Hypothalamus (tissue), 51 donors: ENCODE measurements at places on chromosomes 12 and 14.

DNA sequence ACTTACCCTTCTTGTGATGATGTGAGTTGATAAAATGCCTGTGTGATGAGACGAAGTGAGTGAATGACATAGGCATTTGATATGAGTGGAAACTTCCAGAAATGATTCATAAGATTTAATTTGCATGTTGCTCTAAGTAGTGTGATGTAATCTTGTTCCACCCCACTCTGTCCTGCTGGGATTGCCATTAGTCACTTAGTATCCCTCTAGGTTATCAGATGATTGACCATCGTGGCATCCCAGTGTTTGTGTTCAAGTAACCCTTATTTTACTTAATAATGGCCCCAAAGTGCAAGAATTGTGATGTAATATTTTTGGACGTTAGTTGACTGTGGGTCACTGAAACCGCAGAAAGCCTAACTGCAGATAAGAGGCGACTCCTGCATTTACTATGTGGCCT, 214.4 kb upstream of the DIO2 start:
- DNase-seq: no peak

GRCh38 chr12:113329022-113329790, 5.7 kb downstream of the SLC8B1 start:
- DNase-seq: no peak

DNA sequence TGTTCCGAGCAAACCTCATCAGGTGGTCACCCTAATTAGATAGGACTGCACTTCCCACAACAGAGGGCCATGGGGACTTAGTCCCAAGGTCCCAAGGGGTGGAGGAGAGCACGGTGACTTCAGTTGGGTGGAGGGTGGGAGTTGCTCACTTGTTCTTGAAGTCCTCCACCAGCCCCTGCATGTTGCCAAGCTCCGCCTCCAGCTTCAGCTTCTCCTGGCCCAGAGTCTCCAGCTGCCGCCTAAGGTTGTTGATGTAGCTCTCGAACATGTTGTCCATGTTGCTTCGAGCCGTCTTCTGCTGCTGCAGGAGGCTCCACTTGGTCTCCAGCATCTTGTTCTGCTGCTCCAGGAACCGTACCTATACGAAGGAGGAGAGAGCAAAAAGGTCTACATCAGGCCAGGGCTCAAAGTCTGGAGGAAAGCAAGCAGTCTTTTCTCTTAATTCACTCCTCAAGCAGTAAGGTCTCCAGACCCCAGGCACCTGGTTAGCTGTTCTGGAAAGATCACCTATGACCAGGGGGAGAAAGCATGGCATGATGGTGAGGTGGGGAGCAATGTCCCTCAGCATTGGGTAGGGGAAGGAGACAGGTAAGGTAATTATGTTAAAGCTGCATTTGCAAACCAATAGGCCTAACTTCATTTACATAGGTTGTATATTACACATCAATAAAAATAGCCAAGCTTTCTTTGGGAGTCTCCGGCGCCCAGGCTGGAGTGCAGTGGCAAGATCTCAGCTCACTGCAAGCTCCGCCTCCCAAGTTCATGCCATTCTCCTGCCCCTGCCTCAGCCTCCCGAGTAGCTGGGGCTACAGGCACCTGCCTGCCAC, 2.9 kb downstream of the KRT8 start:
- DNase-seq: no peak

DNA sequence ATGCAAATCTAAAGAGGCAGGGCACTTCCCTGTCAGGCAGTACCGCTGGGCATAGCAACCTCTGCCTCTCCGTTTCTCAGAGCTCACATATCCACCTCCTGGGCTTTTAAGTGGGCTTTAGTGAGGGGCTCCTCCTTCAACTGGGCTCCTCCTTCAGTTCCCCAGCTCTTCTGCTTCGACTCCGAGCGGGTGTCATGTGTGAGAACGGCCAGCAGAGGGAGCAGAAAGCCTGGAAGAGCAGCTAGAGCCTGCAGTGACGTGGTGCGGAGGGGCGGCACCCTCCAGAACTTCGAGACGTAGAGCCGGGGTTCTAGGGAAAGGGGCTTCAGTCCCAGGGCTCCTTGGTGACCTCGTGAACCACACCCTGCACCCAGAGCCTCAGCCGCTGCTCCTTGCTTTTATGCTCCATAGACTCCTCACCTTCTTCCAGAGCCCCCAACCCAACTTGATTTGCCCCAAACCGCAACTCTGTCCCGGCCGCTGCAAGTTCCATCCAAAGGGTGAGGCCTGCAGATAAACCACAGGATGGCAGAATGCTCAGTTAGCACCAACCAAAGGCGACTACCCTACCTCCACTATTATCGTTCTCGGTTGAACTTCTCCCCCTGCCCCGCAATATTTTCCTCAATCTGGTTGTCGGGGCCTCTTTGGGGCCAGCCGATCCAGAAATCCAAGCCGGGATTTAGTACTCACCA, 383 bp upstream of the GLI1 start:
- peak; percentile 90 for DNase-seq

- no peak for DNase-seq
Observed at GRCh38 chr12:97404543-97404942, 58.1 kb upstream of the RMST start.

- peak; percentile 49 for DNase-seq
Observed at GRCh38 chr14:23360496-23360895, 4.5 kb downstream of the EFS start.

DNA sequence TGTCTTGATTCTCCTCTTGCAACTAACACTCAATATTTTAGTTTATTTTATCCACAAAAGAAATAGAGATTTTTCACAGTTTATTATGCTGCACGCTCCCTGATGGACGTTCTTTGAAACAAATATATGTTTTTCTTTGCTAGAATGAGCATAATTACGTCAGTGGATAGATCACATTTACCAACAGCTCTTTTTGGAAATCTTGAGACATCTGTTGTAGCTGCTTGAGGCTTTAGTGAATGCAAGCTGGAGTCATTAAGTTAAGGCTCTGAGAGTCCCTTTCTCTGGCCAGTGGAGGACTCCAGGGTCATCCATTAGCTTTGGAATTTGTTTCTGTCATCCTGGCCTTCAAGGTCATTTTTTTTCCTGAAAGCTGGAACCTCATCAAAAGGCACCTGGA, 405.6 kb upstream of the TMEM132C start:
- DNase-seq: no peak

DNA sequence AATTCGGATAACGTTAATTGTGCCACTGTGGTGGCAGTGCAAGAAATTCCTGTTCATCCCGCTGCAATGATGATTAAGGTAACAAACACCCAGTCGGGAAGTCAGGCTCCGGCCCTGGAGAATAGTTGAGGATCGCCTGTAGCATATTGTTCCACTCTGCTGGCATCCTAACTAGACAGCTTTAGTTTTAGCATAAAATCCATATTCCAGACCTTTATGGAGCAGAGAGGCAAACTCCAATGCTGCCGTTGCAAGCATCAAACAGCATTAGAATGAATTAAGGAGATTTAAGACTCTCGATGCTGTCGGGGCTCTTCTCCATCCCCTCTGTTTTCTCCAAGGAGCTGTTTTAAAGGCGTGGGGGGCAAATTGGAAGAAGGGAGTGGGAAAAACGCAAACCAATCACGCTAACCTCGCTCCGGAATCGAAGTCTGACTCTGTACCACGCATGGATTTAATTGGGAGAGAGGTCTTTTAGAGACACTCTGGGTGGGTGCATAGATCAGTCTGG, 660.4 kb downstream of the VRK1 start:
- no peak for DNase-seq

DNA sequence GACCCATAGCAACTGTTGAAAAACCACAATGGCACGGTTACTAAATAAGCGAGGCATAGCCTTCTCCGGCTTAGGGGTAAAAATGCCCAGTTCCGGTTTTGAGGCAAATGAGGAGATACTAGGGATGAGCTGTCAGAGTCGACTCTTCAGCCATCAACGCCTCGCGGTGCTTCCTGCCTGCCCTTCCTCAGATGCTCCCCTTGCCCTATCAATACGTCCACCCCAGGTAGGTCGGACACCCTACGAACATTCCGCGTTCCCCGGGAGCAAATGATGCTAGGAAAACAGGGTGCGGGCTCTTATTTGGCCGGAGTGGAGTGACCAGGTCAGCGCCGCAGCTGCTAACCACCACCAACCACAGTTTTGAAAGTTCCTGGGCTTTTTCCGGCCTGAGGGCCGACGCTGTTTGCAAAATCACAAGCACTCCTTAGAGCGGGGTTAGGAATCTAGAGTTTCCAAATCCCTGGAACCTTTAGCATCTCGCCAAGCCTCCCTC, 1.2 kb downstream of the SRSF9 start:
- DNase-seq: peak; percentile 6

DNA sequence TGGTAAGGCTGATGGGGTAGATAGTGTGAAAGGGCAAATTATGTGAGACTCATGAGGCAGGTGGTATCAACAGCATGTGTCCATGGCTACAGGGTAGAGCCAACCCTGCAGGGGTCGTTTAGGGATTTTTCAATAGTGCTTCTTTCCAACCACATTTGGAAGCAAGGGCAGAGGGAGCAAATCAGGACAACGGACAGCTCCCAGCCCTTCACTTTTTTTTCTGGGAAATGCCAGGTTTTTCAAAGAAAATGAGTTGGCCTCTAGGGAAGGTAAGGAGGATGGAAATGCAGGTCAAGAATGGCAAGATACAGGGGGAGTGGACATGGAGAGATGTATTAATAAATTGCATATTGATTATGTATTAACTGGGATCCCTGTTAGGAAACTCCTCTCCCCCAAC, 4.9 kb upstream of the CMA1 start:
- DNase-seq: no peak

DNA sequence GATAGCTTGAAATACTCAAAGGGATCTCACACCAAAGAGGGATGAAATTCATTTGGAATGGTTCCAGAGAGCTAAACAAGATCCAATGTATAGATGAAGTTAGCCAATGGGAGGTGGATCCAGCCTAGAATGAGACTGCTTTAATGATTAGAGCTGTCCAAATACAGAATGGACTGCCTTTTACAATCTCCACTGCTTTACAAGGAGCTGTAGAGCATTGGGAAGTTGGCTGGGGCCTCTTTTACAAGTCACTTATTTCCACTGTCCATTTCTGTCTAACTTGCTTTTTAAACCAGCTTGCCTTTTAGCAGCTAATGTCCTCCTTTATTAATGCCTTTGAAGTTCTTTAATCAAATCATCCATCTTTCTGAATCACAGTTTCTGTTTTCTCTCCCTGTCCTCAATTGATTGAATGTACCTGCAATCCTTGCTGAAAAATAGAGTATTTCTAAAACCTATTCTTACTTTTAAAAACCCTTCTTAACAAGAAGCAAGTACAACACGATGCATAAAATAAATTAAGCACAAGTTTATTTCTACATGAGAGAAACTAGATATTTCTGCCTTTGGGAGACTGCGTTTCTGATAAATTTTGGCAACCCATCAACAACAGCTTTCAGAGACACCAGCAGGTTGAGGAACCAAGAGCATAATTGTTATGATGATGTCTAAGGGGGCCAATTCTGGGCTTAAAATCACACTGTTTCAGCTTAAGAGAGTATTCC, 3.4 kb upstream of the ATP2A2 start:
- DNase-seq: no peak

DNA sequence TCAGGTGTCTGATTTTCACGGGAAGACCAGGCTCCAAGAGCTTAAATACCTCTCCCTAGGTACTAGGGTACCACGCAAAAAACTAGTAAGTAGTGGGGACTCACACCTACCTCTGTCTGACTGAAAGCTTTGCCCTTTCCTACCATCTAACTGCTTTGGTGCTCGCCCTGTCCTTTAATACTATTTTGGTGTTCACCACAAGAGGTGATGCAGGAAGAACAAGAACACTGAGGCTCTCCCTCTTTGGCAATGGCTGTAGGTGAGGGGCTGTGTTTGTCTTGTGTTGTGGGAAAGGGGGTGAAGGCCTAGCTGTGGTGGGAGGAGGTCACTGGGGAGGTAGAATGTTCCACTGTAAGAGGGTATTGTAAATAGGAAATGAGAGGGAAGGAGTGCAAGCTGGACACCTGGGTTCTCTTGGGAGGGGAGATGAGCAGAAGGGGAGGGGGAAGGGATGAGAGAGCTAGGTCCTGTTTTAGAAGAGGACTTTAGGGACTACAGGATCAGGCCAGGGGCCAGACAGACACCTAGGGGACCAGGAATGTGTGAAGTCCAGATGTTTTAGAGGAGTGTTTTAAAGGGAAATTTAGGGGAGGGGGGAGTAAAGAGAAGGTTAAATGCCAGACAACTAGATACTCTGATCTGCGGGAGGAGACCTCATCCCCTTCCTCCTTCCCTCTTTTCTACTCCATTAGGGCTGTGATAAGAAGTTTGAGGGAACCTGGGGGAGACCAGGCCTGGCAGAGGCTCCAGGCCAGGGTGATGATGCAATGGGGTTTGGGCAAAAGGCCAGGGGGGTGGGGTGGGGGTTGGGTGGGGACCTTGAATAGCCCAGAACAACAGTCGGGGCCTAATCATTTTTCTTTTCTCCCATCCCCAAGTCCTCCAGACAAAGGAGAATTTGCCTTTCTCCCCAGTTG, 2.1 kb downstream of the ITGA5 start:
- no peak for DNase-seq

- no peak for DNase-seq
Observed at GRCh38 chr12:76307083-76307482, 41.1 kb downstream of the BBS10 start.

- DNase-seq: no peak
Observed at GRCh38 chr14:60211153-60211552, 37.9 kb upstream of the PPM1A start.

DNA sequence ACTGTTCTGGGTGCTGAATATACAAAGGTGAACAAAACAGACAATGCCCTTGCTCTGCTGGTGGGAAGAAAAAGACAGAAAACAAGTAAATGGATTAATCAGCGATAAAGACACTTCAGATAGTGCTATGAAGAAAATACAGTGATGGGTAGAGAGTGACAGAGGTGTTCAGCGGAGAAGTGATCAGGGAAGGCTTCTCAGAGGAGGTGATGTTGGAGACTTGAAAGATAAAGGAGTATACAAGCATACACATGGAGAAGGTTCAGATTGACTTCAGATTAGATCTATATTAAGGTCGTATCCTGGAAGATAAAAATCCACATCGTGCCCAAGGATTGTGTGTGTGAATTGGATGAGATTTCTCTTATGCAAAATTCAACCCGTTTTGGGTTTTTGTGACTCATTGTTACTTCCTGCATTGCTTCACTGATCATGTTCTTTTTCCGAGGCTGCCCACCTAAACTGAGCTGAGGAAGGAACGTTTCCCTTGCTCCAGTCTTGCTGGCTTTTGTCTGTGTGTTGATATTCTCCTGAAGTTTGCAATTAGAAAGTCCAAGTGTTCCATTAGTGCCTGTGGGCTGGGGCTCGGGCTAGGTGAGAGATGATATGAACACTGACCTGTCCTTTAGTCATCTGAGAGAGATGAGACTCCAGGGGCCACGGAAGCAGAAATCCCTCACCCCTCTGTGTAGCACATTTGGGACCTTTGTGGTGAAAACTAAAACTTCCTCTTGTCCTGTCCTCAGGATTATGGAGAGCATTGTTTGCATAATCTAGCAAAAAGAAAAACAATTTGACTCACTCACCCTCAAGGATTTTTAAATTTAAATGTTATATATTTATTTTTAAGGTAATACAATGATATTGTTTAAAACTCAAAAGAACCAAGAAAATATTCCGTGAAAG, 27.6 kb downstream of the PLXNC1 start:
- DNase-seq: no peak
